ENCODE measurements at places on chromosomes 16 and 17.

- DNase-seq, result no peak
Measured at GRCh38 chr17:61744804-61745203, 118.5 kb downstream of the BRIP1 start.

DNA sequence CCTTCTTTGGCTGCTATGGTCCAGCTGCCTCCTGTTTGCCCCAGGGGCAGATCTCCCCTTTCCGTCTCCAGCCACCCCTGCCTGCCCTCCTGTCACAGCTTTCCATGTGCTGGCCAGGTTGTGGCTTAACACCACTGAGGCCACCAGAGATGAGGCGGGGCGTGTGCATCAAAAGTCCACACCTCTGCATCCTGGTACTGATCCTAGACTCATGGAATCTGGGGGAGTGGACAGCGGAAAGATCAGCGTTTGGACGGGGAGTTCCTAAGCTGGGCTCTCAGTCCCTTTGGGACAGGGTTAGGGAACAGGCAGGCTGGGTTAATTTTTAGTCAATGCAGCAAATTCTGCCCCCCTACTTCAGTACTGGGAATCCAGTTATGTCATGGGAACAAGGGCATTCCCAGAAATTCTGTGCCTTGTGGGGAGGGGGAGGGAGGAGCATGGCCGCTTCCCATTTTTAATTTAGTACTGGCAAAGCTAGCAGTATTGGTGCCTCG, 3.9 kb downstream of the IGFBP4 start:
- no peak for DNase-seq

GRCh38 chr16:2022723-2023091, 3.1 kb downstream of the NPW start:
- no peak for DNase-seq

GRCh38 chr16:75288181-75288580, 36.8 kb upstream of the BCAR1 start:
- DNase-seq, result no peak

GRCh38 chr16:67161595-67162058, 1.9 kb downstream of the FBXL8 start:
- DNase-seq, result no peak

- no peak for DNase-seq
Measured at GRCh38 chr17:37564252-37564651, 45.0 kb downstream of the SYNRG start.

GRCh38 chr17:33140413-33141099, 148.9 kb downstream of the SPACA3 start:
- no peak for DNase-seq

DNA sequence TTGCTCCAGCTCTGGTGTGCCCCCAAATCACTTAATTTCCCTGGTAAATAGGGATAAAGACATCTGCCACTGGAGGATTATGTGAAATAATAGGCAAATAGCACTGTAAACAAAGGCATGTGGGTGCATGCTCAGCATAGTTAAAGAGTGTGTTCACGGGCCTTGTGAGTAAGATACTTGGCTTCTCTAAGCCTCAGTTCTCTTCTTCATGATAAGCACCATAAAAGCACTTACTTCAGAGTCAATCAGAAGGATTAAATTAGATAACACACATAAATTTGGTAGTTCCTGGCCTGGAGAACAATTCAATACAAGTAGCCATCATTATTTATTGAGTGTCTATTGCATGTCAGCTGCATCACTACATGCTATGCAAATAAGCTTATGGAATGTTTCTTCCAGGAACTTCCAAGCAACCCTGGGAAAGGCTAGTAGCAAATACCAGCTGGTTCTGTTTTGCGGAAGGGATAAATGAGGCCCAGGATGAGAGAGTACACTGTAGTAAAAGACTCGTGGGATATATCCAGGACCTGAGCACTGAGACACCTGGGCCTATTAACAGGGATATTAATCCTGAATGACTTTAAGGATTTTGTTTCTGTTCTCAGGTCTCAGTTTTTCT, 14.5 kb downstream of the CCL11 start:
- DNase-seq, result peak; percentile 43

GRCh38 chr17:66044083-66044482, 147.8 kb downstream of the CEP112 start:
- no peak for DNase-seq

DNA sequence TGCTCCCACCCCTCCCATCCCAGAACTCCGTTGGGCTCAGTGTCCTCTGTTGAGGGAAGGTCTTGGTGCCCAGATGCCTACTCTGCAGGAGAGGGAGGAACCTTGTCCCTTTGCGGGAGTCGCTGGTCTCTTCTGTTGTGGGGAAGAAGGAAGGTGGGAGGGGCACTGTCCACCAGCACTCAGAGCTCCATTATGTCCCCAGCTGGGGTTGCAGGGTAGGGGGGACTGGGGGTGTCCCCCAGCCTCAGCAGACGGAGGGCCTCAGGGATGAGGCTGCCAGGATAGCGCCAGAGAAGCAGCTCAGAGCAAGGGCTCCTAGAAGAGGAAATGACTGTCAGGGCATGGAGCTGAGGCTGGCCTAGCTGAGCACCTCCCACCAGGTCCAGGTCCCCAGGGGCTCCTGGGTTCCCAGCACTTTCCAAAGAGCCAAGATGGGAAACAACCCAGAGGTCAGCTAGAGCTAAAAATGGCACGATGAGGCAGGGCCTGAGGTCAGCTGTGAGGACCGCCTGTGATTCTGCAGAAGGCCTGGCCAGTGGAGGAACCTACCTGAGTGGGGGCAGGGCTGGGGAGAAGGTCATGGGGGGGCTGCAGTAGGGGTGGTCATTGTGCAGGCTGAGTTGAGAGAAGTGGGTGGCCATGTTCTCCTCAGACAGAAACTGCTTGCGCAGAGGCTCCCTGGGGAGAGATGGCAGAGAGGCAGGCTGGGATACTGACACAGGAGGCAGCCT, 893 bp downstream of the HCFC1R1 start:
- no peak for DNase-seq

- no peak for DNase-seq
Measured at GRCh38 chr16:4862639-4863038, 15.4 kb downstream of the UBN1 start.

- DNase-seq, result no peak
Measured at GRCh38 chr17:72697602-72698146, 394.8 kb downstream of the SLC39A11 start.
